Hindlimb muscle (tissue), 1 donor: ENCODE measurements at places on chromosomes 16 and 17. TPM values are rescaled to one million over a fixed set of nuclear protein-coding genes. Genes with fewer than 3 reads are reported as not detected.

DNA sequence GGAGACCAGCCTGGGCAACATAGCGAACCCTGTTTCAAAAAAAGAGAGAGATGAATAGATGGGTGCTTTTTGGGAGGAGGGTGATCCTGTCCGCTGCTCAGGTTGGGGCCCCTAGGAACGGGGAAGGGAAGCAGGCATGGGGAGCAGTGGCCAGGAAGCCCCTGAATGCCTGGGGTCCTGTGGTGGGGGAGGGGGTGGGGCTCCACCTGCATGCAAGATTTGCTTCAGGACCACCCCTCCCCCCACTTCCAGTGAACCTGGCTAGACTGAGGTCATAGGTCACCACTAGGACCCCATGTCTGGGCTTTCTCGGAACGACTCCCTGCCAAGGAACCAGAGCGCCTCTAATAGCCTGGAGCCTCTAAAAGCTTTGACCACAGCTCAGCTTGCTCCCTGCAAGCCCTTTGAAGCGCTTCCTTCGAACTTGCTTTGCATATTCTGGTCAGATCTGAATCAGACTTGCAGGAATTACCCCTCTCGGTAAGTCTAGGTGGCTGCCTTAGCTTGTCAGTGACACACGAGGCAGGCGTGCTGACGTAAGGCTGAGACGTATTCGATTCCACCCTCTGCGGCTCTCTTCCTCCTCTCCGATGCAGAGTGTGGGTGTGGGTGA lies 3.7 kb downstream of the SOCS3 start:
- no peak for DNase-seq

GRCh38 chr17:67479148-67479547 lies 102.1 kb downstream of the PITPNC1 start:
- DNase-seq = no peak

- peak; percentile 37 for DNase-seq
These were observed 549.1 kb downstream of the WWOX start for GRCh38 chr16:78648517-78648916.

DNA sequence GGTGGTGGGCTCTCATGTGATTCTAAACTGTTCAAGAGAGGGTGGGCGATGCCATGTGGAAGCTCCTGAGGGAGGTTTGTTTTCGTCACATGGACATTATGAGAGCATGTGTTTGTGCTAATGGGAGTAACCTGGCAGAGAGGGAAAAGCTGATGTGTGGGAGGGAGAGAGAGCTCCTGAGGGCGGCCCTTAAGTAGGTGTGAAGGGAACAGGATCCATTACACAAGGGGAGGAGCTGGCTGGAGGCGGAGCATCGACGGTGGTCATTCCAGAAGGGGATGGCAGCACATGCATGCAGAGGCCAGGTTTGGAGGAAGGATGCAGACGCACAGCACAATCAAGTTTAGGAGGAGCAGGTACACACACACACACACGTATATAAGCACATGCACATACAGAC lies 197.5 kb downstream of the RPTOR start:
- DNase-seq = no peak

- no peak for DNase-seq
These were observed 9.5 kb downstream of the NOB1 start for GRCh38 chr16:69745232-69745612.

DNA sequence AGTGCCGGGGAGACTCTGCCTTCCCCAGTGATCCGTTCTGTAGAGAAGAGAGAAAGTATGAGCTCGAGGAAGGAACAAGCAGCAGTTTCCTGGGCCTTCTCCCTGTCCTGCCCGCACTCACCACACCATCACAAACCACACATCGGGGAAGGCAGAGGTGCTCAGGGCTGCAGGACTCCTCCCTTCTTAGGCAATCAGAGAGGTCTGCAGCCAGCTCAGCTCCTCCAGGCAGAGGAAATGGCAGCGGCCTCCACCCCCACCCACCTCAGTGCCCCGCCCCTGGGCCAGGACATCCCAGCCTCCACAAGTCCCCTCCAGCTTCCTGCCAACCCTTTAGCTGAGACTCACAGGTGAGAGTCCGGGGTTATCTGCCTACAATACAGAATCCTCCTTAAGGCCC lies 2.0 kb downstream of the ZNF319 start:
- no peak for DNase-seq

DNA sequence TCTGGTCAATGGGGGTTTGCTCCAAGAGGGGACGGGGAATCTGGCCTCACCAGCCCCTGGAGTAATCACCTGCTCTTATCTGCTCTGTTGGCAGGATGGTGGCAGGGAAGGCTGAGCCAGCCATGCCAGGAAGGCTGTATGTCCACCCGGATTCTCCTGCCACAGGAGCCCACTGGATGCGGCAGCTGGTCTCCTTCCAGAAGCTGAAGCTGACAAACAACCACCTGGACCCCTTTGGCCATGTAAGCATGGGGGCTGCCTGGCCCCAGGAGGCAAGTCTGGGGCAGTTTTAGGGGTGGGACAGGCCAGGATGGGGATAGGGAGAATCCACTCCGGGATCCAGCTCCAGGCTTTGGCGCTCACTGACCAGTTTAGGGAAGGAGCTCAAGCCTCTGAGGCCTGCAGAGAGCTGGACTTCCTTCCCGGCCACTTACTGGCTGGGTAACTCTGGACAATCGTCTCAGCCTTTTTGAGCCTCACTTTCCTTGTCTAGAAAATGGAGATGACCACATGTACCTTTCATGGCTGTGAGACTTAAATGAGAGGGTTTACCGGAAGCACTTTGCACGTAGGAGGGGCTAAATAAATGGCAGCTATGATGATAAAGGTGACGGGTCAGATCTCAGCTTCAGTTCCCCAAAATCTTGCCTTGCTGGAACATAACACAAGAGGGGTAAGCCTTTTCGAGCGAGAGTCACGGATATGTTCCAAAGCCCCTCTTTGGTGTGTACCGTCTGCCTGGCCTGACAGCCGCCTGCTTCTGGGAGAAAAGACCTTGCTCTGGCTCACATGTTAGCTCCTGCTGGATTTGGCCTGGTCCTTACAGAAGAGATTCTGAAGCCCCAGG lies 15.4 kb downstream of the TBX4 start:
- peak; percentile 63 for DNase-seq

- no peak for DNase-seq
These were observed 1.7 kb upstream of the SGCA start for GRCh38 chr17:50163843-50164696.

DNA sequence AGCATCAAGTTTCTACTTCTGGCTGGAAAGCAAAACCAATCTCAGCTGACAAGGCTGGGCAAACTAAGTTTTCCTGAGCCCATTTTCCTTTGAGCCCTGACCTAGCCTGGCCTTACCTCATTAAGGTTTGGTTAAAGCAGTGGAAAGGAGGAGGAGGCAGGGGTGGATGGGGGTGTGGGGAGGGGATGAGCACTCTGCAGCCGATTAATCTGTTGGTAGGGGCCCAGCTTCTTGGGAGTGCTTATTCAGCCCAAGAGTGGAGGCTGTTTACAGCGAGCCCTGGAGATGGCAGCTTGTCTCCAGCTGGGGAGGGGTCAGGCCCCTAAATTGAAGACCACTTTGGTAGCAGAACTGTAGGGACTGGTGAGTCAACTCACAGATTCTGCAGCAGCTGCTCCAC lies 12.0 kb downstream of the SMCR8 start:
- no peak for DNase-seq

DNA sequence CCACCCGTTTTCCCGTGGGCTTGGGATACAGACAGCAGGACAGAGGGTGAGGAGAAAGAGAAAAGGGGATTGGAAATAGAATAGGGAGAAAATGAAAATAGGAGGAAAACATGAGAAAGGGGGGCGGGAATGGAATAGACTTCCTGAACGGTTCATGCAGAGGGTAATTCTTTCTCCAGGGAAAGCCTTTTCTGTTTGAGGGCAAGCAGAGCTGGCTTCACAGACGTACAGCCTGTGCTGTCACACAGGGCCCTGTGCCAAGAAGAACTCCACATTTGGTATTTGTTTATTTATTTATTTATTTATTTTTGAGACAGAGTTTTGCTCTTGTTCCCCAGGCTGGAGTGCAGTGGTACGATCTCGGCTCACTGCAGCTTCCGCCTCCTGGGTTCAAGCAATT lies 12.0 kb downstream of the MILR1 start:
- DNase-seq = peak; percentile 48

DNA sequence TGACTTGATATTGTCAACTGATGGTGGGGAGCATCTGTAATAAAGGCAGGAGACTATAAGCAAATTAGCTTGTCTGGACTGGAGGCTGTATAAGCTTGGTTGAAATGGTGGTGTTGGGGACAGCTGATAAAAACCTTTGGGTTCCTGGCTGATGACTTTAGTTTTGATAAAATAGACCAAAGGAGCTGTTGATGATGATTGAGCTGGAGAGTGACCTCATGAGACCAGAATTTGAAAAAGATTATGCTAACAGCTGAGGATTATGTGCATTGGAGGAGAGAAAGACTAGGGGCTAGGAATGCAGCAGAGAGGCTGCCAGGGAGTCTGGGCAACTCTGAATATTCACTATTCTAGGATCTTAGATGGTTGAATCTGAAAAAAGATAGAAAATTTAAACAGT lies 8.7 kb upstream of the CDC27 start:
- no peak for DNase-seq

- DNase-seq = no peak
These were observed 55.6 kb downstream of the MMD start for GRCh38 chr17:55366020-55366481.

DNA sequence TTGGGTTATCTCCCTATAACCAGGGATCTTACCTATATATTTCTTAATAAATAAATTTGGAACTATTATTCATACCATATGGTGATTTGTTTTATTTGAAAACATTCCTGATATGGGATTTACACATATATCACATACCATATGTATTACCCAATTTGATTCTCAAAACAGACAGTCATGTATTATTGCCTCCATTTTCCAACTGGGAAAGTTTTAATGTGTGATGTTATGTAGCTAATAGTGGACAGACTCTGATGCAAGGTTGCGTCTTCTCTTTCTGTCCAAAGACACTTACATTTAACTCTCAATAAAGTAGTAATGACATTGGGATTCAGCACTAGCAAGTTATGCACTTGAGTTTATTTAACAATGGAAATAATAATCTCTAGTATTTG lies 1.1 kb downstream of the KRTAP9-9 start:
- DNase-seq = no peak

- DNase-seq = no peak
These were observed 68.5 kb upstream of the MED9 start for GRCh38 chr17:17408236-17408794.

DNA sequence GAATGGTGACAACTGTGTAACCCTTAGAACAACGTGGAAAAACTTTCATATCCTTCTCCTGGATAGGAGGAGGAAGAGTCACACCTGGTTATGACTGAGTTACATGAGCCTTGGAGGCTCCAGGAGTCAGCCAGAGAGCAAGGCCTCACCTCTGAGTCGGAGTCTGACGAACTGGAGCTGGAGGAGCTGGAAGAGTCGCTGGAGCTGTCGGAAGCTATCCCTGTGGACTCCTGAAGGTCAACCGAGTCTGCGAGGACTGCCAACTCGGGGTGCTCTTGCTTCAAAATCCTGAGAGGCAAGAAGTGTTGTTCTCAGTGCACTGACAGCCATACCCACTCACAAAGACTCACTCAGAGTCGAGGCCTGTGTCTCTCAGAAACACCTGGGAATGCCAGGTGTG lies 6.2 kb downstream of the JMJD6 start:
- no peak for DNase-seq

GRCh38 chr17:73663614-73664013 lies 19.4 kb upstream of the SDK2 start:
- DNase-seq = no peak

GRCh38 chr17:39787743-39788484 lies 50.2 kb downstream of the GRB7 start:
- no peak for DNase-seq

DNA sequence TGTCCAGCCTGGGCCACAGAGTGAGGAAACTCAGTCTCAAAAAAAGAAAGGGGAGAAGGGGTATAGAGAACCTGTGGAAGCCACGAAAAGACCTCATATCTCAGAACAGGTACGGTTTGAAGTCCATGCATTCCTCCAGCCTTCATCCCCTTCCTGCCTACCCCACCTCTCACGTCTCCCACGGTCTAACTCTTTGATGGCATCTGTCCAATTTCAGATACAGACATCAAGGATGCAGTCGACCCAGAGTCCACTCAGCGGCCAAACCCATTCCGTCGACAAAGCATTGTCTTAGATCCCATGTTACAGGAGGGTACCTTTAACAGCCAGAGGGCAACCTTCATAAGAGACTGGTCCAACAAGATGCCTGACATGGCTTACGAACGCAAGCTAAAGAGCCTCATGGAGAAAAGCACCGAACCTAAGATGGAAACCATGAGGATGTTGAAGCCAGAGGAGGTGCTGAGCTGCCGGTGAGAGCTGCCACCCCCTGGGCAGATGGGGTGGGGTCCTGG lies 22.7 kb downstream of the C16orf78 start:
- no peak for DNase-seq

DNA sequence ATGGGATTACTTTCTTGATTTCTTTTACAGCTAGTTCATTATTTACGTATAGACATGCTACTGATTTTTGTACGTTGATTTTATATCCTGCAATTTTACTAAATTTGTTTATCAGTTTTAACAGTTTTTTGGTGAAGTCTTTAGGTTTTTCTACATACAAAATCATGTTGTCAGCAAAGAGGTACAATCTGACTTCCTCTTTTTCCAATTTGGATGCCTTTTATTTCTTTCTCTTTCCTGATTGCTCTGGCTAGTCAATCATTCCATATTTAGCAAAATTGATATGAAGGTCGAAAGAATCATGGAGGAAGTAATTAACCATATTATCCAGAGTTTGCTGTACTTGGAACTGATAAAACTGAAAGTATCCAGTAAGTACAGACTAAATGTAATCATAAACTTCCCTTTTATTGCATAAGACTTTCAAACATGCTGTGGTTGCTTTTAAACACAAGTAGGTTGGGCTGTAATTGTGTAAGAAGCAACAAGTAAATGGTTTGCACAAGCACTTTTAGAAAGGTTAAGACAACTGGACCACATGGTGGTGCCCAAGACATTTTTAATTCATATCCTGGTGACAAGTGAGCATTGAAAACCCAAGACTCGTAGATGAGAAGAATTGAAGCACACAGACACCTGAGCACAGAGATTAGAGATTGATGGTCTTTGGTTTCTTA lies 8.4 kb downstream of the GDE1 start:
- no peak for DNase-seq

GRCh38 chr17:2170023-2170422 lies 115.1 kb downstream of the HIC1 start:
- no peak for DNase-seq

SYCE1L gene
- 4.5 TPM for polyA plus RNA-seq

PCGF2 gene
- polyA plus RNA-seq = 32.7 TPM

HOXB3 gene
- 9.1 TPM for polyA plus RNA-seq

STH gene
- polyA plus RNA-seq = not detected

PYDC1 gene
- polyA plus RNA-seq = 2.3 TPM

KRT25 gene
- polyA plus RNA-seq = 0.19 TPM

BCO1 gene
- not detected for polyA plus RNA-seq

CACNB1 gene
- 259 TPM for polyA plus RNA-seq
